Activated T-cell treated with anti-CD3 and anti-CD28 coated beads, Interleukin-2, amount 50 U/mL, for 1 hour (primary cell): ENCODE measurements at places on chromosomes 5 and 9.
A peak's percentile ranks its signal among the peaks of the same experiment; 100 is the strongest.

- no peak for DNase-seq
Measured at GRCh38 chr5:60648175-60648574, 51.8 kb downstream of the DEPDC1B start.

GRCh38 chr5:355379-355935 is 33.9 kb downstream of the AHRR start:
- no peak for DNase-seq

GRCh38 chr5:174834081-174834480 is 109.7 kb downstream of the MSX2 start:
- no peak for DNase-seq

DNA sequence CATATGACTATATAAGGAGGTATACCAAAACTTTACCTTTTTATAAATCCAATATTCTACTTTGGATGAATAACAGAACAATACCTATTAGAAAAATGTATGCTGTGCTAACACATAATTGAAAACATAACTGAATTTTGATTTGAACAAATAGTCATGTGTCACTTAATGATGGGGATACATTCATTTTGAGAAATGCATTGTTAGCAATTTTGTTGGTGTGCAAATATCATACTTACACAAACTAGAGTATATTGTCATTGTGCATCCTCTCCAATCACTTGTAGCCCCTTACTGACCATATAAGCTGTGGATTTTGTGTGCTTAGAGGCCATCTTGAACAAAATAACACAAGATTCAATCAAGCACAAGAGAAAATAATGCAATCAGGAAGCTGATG is 72.3 kb upstream of the SLCO4C1 start:
- DNase-seq: no peak

DNA sequence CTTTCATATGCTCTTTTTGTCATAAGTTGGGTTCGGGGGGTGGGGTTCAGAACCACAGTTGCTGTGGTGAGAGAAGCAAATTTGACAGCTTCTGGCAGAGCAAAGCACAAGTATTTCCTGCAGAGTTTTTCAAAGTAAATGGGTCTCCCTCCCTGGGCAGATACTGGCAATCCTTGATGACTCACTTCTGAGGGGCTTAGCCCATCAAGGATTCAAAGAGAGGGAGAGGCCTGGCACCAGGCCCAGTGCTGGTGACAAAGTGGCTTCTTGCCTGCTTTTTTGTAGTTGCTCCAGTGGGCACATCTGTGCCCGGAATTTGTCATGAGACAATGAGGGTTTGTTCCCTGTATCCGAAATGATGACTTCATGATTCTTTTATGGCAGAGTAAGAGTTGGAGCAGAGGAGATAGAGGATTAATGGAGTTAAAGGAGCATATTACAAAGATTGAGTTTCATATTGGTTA is 46.6 kb upstream of the TNC start:
- DNase-seq: no peak

GRCh38 chr5:13976867-13977830 is 32.7 kb upstream of the DNAH5 start:
- DNase-seq: no peak

GRCh38 chr9:127785023-127785932 is 556 bp upstream of the CDK9 start:
- DNase-seq: peak; percentile 93

GRCh38 chr5:139141446-139142204 is 56.5 kb downstream of the SIL1 start:
- no peak for DNase-seq

DNA sequence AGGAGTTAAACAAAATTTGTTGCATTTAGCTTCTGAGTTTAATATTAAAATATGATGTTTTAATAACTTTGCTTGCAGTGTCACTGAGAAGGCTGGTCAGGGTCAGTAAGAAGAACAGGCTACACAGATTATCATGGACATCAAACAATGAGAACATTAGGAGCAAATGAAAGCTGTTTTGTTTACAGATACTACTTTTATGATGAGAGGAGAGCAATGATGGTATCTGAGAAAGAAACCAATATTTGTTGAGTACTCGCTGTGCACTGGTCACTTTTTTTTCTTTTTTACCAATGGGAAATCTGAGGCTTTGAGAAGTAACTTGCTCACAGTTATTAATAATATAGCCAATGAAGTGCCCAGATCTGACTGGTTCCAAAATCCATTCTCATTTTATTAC is 109.6 kb downstream of the INVS start:
- DNase-seq: no peak

- DNase-seq: no peak
Measured at GRCh38 chr9:129575818-129576217, 45.1 kb downstream of the C9orf50 start.

GRCh38 chr9:96457266-96457665 is 7.3 kb downstream of the HABP4 start:
- DNase-seq: no peak

- no peak for DNase-seq
Measured at GRCh38 chr5:142186857-142187594, 78.4 kb downstream of the NDFIP1 start.

DNA sequence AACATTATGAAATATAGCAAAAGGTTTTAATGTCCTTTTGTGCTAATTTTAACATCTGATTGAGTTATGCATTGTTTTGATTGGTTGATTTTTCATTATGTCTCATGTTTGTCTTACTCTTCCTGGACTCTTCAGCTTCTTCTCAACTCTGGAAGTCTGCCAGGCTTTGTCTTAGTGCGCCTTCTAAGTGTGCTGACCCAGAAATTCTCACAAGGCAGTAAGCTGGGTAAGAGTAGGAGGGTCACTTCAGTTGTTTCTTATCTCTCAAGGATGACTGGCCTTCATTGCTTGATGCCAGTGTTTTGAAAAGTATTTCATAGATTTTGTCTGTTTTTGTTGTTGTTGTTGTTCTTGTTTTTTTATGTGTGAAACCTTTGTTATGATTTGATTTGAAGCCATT is 59.2 kb downstream of the RIC1 start:
- no peak for DNase-seq

- no peak for DNase-seq
Measured at GRCh38 chr5:149904977-149905376, 39.6 kb downstream of the PDE6A start.

GRCh38 chr5:157116483-157116954 is 7.7 kb upstream of the HAVCR2 start:
- DNase-seq: no peak

GRCh38 chr5:152007653-152008335 is 83.1 kb upstream of the GLRA1 start:
- DNase-seq: no peak

DNA sequence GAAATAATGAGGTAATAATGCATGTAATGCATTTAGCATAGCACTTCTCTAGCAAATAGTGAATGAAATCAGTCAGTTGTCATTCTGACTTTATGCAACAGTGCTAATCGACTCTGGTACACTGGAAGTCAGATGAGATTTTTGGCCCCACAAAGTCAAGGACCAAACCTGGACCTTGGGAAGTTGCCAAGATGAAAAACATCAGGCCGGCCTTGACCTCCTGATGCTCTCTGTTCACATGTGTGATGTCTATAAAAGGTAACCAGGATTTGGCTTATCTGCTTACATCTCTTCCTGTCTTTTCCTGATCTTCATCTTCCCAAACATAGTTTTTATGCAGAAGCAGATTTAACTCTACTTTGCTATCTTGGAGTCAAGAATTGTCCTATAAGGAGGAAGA is 39.5 kb downstream of the SLC22A5 start:
- no peak for DNase-seq

DNA sequence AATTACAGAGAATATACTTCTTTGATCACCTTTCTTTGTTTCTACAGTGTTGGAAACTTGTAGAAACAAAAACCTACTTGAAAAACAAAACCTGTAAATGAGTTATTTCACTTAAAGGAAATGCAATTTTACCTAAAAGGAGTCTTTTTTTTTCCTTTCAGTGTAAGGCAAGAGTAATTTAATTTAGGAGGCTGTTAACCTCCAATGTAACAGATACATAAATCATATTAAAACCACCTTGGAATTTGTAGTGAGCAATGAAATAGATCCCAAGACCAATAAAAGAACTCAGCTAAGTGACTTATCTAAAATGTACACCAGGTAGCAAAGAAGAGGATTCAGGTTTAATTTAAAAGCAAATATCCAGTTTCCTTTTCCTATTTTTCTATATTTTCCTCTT is 524.8 kb downstream of the CSNK1G3 start:
- no peak for DNase-seq

DNA sequence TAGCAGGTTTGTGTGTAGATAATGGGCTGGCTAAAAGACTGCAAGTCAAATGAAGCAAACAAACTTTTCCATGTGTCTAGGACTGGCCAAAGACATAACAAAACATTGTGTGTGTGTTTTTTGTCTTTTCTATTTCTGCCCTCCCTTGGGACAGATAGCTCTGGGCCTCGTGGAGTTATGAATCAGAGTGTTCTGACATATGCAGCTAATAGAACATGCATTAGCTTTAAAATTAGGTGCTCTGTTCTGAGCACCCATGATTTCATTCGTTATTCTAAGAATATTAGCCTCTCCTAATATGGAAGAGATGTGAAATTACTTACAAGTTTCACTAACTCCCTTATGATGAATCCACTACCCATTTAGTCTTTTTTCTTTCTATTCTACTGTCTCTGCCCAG is 367.3 kb upstream of the PAPPA start:
- DNase-seq: no peak

GRCh38 chr9:14846871-14847311 is 63.3 kb downstream of the FREM1 start:
- peak; percentile 37 for DNase-seq

DNA sequence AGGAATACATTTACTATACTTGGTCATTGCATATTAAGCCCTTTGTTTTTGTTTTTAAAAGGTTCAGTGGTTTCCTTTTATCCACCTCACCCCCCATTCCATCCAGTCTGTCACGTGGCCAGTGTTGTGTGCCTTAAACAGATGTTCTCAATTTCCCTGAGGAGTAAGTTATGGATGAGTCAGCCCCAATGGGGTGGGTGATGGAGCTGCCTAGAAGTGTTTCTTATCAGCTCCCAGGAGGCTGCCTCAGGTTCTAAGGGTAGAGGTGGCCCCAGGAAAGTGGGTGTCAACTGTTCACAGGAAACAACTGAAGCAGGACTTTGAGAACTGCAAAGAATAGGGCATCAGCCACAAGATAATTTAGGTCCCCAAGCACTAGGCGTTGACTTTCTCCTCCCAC is 41.1 kb downstream of the ACTBL2 start:
- DNase-seq: no peak

DNA sequence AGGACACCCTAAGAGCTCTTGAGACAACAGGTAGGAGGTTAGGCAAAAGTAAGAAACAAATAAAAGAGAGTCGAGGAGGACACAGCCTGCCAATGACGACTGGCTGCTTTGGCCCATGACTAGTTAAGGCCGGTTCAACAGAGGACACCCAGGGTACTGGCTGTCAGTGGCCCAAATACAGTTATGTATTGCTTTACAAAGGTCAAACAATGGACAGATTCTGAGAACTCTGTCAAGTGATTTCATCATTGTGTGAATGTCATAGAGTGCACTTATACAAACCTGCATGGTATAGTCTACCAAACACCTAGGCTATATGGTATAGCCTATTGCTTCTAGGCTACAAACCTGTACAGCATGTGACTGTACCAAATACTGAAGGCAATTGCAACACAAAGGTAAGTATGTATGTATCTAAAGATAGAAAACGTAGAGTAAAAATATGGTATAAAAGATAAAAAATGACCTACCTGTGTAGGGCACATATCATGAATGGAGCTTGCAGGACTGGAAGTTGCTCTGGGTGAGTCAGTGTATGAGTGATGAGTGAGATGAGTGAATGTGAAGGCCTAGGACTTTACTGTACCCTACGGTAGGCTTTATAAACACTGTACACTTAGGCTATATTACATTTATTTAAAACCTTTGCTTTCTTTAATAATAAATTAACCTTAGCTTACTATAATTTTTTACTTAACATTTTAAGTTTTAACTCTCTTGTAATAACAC is 6.5 kb upstream of the FAM81B start:
- DNase-seq: no peak

DNA sequence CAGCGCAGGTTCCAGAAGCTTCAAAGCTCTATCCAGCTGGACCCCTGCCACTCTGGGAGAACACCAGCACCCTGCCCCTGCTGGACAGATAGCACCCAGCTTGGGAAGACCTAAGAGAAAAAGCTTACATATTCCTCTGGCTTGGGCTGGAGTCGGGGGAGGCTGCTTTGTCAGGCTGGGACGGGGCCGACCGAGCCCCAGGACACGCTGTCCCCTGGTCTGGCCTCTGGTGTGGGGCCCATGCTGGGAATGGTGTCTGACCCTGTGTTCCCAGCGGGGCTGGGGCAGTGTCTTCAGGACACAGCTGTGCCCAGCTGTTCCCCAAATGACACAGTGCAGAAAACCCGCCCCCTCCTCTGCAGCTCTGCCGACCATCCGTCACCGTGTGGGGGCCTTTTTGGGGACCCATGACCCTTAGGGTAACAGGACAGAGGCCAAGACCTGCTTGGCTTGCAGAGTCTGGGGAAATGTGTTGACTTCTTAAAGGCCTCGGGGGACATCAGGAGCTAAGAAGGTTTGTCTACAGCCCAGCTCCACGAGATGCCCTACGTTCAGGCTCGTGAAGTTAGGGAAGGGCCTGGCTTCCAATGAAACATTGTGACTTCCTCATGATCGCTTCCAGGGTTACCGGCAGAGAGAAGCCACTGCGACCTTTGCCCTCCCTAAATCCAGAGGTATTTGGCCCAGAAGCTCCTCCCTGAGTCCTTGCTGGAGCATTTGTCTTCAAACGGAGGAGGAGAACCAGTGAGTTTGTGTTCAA is 20.4 kb upstream of the SLC2A6 start:
- no peak for DNase-seq

DNA sequence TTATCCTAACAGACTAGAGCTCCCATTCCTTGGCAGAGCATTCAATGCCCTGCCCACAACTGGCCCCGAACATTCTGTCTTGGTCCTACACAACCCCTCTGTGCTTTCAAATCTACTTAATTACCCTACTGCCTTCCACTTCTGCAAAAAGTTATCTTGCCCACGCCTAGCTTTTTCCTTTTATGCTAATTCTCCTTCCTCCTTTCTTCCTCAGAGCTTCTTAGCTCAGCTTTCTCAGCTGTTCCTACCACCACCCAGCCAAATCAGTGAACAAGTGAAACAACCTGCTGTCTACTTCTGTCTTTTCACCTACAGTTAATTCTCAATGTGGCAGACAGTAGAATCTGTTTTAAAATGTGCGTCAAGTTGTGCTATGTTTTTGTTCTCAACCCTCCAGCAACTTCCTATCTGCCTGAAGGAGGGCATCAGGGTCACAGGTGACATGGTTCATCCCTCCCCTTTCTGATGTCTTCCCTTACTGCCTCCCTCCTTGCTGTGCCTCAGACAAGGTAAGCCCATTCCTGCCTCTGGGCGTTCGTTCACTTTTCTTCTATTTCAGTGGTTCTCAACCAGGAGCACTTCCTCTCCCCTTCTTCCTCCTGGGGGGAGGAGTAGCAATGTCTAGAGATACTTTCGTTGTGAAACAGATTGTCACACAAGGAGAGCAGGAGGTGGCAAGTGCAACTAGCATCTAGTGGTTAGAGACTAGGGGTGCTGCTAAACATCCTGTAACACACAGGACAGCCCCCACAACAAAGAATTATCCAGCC is 1.3 kb upstream of the REEP5 start:
- DNase-seq: peak; percentile 33
